ENCODE measurements at places on chromosomes 16 and 17. TPM values are rescaled to one million over a fixed set of nuclear protein-coding genes. Genes with fewer than 3 reads are reported as not detected.

CCDC92B gene
- not detected for total RNA-seq

KIF18B gene
- 3.9 TPM for total RNA-seq

CYB5B gene
- total RNA-seq, result 75.5 TPM

ACE gene
- total RNA-seq, result 0.68 TPM

SLFN12L gene
- total RNA-seq, result not detected

TP53TG3B gene
- not detected for total RNA-seq

SLC5A2 gene
- not detected for total RNA-seq

KCNJ12 gene
- 2.8 TPM for total RNA-seq

ARL5C gene
- total RNA-seq, result not detected

ABCC3 gene
- 16.0 TPM for total RNA-seq

DNA sequence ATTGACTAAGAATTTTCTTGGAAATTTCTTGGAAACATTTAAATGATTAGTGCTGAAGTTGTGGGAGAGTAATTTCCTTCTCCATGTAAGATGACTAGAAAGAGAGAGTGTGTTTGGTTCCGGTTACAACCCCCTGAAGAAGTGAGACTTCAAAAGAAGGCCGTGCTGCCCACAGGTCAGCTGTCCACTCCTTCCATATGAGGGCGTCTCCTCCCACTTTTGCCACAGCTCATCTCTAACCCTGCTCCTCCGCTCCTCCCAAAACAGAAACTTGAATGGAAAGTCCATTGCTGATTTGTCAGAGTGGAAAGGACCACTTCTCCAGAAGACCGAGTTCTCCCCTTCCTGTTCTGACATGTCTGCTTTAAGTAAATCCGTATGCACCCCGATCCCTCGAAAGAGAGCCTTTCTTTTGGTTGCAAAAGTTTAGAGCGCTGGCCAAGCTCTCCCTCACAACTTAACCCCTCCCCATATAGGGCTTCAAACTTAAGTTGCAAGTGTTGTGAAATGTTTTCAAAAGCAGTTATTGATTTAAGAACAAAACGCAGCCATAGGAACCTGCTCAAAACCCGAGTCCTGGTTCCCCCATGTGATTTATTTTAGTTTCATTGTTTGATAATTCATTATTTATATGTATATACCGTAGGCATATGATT lies 129.5 kb downstream of the SOCS1 start:
- no peak overlapping the region for H3K27ac ChIP-seq
- DNase-seq, result no peak
- H3K27me3 ChIP-seq, result no peaks in the 10 kb centered on the region
- peaks cover 34% of the 10 kb centered on the region for H3K36me3 ChIP-seq
- peaks cover 29% of the 10 kb centered on the region for H3K4me1 ChIP-seq
- H3K4me3 ChIP-seq, result no peak overlapping the region

DNA sequence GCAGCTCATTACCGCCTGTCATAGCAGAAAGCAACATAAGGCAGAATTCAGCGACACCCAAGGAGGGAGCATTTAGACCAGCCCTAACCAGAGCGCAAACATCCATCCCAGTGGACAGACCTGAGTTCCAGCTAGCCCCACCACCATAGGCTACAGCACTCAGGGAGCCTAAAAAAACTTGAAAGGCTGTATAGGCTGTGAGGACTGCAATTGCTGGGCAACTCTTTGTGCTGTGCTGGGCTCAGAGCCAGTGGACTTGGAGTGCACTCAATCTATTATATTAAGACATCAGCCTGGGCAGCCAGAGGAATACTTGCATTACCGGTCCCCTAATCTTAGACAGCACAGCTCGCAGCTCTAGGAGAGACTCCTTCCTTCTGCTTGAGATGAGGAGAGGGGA lies 207.3 kb downstream of the KIF2B start:
- H3K27me3 ChIP-seq, result no peaks in the 10 kb centered on the region
- no peaks in the 10 kb centered on the region for H3K4me1 ChIP-seq
- H3K36me3 ChIP-seq, result no peaks in the 10 kb centered on the region
- H3K4me3 ChIP-seq, result no peak overlapping the region

- H3K4me1 ChIP-seq, result peaks cover 45% of the 10 kb centered on the region
- peak overlapping the region; percentile 98 for H3K4me3 ChIP-seq
- no peaks in the 10 kb centered on the region for H3K27me3 ChIP-seq
- DNase-seq, result no peak
- H3K36me3 ChIP-seq, result peaks cover 3% of the 10 kb centered on the region
Observed at GRCh38 chr16:69131167-69131838, 1.1 kb downstream of the CHTF8 start.

GRCh38 chr17:48626245-48627117 lies at the start of gene HOXB9:
TSS of gene HOXB9 (minus strand) at chr17:48626358. CDS start at chr17:48626269, 89 bp downstream.
- H3K4me3 ChIP-seq, result peak within 1 kb of the TSS; percentile 65
- H3K36me3 ChIP-seq, result peaks cover 5% of the 10 kb centered on the region

GRCh38 chr16:56257239-56257638 lies 66.0 kb downstream of the GNAO1 start:
- no peak overlapping the region for H3K27ac ChIP-seq
- H3K36me3 ChIP-seq, result no peaks in the 10 kb centered on the region
- DNase-seq, result no peak
- H3K4me1 ChIP-seq, result peaks cover 20% of the 10 kb centered on the region

GRCh38 chr17:72191356-72191755 lies 70.5 kb downstream of the SOX9 start:
- H3K27ac ChIP-seq, result no peak overlapping the region
- no peak for DNase-seq
- H3K4me1 ChIP-seq, result no peaks in the 10 kb centered on the region
- H3K27me3 ChIP-seq, result no peaks in the 10 kb centered on the region
- H3K4me3 ChIP-seq, result no peak overlapping the region
- H3K36me3 ChIP-seq, result no peaks in the 10 kb centered on the region

GRCh38 chr17:5557485-5557884 lies 26.8 kb downstream of the NLRP1 start:
- no peaks in the 10 kb centered on the region for H3K27me3 ChIP-seq
- DNase-seq, result no peak
- H3K36me3 ChIP-seq, result peaks cover 6% of the 10 kb centered on the region
- no peak overlapping the region for H3K4me3 ChIP-seq
- H3K4me1 ChIP-seq, result peaks cover 13% of the 10 kb centered on the region
- H3K27ac ChIP-seq, result peak overlapping the region; percentile 59

DNA sequence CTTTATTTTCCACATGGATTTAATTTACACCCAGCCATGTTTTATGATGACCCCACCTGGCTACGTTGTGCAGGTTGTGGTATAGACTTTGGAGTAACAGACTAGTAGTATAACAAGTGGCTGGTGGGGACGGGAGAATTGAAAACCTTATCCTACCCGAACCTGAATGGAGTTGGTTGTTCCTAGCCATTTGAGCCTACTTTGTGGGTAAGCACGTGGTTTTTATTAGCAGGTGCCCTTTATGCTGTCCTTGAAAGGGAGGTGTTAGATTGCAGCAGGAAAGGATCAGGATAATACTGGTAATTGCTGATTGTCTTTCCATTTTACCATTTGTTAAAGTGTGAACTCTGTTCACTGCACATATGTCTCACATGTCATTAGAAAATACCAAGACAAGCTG lies 31.9 kb upstream of the PHAF1 start:
- H3K4me3 ChIP-seq, result no peak overlapping the region
- no peak for DNase-seq
- no peaks in the 10 kb centered on the region for H3K4me1 ChIP-seq
- H3K36me3 ChIP-seq, result peaks cover 4% of the 10 kb centered on the region

DNA sequence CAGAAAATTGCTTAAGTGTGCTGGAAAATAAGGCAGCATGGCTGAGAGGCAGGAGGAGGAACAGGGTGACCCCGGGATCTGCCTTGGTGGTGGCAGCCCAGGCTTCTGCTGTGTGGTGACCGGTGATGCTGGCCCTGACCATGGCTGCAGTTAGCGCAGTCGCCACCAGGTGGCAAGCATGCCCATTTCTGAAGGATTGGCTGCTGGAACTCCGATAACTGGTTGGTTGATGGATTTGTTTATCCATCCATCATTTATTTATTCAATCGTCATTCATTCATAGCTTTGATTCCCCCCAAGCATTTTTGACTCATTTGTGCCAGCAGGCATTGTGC lies 29.1 kb upstream of the ITGA3 start:
- H3K4me1 ChIP-seq, result peaks cover 55% of the 10 kb centered on the region

DNA sequence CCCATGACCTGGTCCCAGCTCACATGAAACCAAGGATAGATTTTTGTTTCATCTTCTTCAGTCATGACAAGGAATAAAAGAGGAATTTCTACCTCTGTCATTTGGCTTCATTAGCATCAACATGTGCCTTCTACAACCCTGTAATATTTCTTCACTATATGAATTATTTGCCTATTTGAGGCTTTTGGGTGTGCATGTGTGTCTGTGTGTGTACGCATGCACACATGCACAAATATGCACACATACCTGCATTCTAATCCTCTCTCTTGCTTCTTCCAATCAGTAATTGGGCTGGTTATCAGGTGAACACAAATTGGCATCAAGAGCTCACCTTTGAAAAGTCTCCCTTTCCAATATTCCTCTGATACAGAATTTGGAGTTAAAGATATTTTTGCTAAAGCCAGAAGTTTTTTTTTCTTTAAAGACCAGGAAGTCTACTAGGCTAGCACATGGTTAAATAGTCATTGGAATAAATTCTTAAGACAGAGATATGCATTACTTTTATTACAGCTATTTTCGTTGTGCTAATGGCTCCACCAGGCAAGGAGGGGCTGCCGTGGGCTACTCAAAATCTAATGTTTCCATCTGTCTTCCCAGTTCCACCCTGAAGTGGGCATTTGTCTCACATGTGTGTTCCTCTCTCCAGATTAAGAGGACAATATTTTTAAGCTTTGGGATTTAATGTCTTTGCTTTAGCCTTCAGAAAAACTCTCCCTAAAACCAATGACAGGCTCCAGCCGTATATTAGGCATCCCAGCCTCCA lies 547.2 kb upstream of the CDH5 start:
- no peak overlapping the region for H3K27ac ChIP-seq
- no peak overlapping the region for H3K4me3 ChIP-seq
- H3K36me3 ChIP-seq, result no peaks in the 10 kb centered on the region
- no peak for DNase-seq
- H3K27me3 ChIP-seq, result no peaks in the 10 kb centered on the region

DNA sequence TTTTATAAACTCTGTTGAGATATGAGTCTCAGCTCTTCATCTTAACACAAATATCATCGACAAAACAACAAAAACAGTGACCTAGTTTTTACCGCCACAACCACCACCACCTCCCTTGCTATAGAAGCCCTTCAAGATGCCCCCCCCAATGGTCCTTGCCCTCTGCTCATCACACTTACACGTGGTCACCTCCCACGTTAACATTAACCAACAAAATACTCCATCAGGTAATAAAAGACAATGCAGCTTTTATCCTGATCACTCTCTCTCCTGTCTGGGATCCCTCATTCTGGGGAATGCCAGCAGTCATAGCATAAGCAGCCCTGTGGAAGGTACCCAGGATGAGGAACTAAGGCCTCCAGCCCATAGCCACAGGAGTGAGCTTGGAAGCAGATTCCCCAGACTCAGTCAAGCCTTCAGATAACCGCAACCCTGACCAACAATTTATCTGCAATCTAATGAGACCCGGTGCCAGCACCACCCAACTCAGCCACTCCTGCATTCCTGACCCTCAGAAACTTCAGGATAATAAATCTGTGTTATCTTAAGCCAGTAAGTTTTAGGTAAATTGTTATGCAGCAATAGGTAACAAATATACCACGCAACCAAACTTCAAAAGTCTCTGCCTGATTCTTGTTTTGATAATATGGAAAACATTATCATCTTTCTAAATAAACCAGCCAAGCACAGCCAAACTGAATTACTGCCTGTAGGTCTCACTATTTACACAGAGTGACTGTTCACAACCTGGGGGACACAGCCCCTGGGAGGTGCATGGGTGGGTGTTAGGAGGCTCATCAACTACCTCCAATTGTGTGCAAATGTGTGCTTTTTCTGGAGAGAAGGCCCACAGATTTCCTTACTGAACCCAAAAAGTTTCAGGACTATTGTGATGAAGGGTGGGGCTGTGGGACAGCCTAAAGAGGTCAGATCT lies 6.1 kb downstream of the PECAM1 start:
- no peaks in the 10 kb centered on the region for H3K36me3 ChIP-seq
- DNase-seq, result peak; percentile 13
- H3K27me3 ChIP-seq, result peaks cover 2% of the 10 kb centered on the region
- H3K4me3 ChIP-seq, result no peak overlapping the region

DNA sequence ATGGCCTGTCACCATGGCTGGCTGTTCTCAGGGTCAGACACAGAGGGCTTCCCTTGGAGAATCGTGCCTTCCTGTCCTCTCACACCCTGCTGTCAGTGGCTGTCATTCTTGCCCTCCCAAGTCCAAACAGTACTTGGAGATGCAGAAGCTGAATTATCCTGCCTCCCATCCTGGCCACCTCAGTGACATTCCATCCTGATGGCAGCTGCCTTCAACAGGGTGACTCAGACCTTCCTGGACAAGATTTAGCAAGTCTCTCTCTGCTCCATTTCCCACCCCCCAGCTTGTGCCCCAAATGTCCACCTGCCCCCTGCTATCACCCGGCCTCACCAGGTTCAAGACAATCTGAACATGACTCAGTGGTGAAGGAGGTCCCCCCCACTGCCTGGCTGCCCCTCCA lies 4.8 kb upstream of the KRT36 start:
- H3K27me3 ChIP-seq, result peaks cover 3% of the 10 kb centered on the region
- no peaks in the 10 kb centered on the region for H3K36me3 ChIP-seq
- peaks cover 23% of the 10 kb centered on the region for H3K4me1 ChIP-seq
- DNase-seq, result no peak
- H3K4me3 ChIP-seq, result no peak overlapping the region

DNA sequence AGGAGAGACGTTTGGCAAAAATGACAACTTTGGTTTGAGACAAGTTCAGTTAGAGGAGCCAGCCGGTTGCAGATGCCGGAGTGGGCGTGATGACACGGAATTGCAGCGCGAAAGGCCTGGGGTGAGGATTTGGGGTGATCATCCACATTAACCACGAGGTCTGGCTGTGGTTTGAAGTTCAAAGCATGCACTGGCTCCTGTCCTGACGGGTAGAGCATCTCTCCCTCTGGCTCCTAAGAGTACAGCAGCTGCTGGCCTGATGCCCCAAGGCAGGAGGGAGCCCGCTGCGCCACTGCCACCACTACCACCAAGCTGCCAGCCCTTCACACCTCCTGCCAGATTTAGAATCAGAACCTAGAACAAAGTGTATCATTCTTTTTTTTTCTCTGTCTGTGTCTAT lies 3.7 kb downstream of the RHBDL3 start:
- peaks cover 17% of the 10 kb centered on the region for H3K4me1 ChIP-seq
- no peak overlapping the region for H3K4me3 ChIP-seq
- H3K27me3 ChIP-seq, result peaks cover 51% of the 10 kb centered on the region
- no peak for DNase-seq
- no peaks in the 10 kb centered on the region for H3K36me3 ChIP-seq

Data from chondrocyte (in vitro differentiated cells).